ENCODE measurements at places on chromosomes 7 and 10. TPM values are rescaled to one million over a fixed set of nuclear protein-coding genes. Genes with fewer than 3 reads are reported as not detected.

The ADRB1 gene
- total RNA-seq: 0.09 TPM

The LIPF gene
- not detected for total RNA-seq

The MMD2 gene
- total RNA-seq: not detected

The ELN gene
- 1.1 TPM for total RNA-seq

The PNLIP gene
- total RNA-seq: not detected

The GBX1 gene
- total RNA-seq: not detected

The ITPRID1 gene
- not detected for total RNA-seq

The DGKB gene
- total RNA-seq: 2.2 TPM

The LIPN gene
- total RNA-seq: not detected

The MBLAC1 gene
- 2.7 TPM for total RNA-seq

The HTRA1 gene
- 12.2 TPM for total RNA-seq

DNA sequence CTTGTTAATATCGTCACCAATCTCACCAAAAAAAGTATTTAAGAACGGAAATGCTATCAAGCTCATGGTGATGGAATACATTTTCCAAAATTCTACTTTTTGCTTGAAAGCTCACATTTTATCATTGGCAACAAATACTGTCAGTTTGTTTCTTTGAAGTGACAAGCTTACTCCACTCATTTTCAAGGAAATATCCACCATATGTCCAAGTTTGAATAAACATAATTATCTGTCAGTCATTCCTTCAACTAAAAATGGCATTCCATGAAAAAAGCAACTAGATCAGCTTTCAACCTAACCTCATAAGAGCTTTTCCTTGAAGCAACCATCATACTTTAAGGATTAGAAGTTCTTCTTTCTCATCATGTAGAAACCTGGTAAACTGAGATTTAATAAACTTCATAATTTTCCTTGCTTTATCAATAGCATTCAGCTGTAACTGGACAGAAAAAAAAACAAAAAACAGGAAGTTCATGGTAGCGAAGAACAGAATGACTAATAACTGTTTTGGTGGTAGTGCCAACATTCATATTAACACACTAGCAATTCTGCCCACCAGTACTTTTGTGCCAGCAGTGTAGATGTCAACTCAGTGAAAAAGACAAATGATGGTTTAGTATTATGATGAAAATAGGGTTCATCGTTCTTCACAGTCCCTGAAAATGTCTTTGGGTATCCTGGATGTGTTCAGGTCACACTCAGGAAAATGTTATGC is 764.9 kb downstream of the GRM8 start:
- no peak for DNase-seq

- no peak for DNase-seq
Measured at GRCh38 chr7:127905491-127906330, 125.5 kb downstream of the LRRC4 start.

GRCh38 chr10:72079356-72079755 is 9.0 kb downstream of the SPOCK2 start:
- DNase-seq: peak; percentile 72

GRCh38 chr7:77442636-77443035 is 26.5 kb upstream of the GSAP start:
- DNase-seq: no peak

GRCh38 chr7:111825046-111825445 is 262.8 kb upstream of the IMMP2L start:
- DNase-seq: no peak

DNA sequence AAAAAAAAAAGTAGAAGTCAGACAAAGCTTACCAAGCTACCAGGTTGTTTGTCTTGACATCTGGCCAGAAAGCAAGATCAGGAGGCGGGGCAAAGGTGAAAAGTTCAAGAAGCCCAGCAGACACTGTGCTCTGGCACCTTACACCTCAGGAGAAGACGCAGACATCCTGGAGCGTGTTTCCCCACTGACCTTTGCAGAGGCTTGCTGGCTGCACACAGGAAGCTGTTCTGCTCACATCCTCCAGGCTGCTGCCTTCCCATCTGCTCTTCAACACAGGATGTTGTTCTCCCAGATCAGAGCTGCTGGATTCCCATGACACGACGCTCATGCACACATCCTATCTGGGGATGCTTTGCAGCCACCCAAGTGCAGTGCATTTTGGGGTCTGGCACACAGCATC is 174.4 kb upstream of the KIAA1217 start:
- no peak for DNase-seq

DNA sequence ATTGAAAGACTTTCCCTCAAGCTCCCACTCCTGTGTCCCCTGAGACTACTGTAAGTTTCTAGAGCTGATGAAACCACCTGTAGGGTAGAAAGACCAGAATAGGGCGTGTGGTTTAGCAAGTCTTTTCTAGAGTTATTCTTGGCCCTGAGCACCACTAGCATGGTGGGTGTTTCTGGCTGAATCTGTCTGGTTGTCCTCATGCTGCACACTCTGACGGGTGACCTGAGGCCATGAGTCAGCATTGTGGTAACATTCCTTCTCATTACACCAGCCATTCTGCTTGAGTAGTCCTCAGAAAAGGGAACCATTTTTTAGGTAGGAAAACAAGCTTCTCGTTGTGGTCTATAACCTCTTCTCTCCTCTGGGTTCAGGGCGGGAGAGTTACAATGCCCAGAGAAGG is 250.3 kb downstream of the SNX13 start:
- DNase-seq: no peak

GRCh38 chr10:78263521-78263988 is 229.9 kb downstream of the RPS24 start:
- DNase-seq: no peak

DNA sequence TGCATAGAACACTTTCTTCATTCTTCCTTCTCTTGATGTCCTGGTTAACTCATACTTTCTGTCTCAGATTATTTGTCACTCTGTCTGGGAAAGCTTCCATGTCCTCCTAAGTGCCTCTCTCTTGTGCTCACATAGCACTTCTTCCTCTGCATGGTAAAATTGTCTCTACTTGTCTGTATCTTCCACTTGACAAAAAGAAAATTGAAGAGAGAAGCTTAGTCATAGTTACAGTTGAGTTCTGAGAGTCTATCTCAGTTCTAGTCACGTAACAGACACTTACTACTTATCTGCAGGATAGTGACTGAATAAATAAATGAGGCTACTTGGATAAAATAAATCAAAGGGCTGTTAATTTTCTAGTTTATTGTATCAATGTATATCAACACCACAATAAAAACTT is 458.1 kb downstream of the HTR7 start:
- no peak for DNase-seq

GRCh38 chr7:101166909-101167644 is 1.7 kb upstream of the VGF start:
- DNase-seq: peak; percentile 79

- DNase-seq: no peak
Measured at GRCh38 chr10:91023700-91024398, 103.0 kb upstream of the ANKRD1 start.

DNA sequence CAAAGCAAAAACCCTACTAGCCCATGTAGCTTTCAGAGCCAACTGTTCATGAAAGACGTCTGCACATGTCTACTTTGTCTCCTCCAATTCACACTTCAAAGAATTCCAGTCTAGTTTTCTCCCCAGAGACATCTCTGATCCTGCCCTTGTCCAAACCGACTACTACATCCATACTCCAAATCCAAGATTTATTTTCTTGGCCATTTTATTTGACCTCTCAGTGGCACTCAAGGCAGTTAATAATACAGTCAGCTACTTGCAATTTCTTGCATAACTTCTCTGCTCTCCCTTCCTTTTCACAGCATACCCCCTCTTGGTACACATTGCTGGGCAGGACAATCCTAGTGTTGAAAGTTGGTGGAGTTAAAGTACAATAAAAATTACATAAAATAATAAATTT is 170.9 kb upstream of the INHBA start:
- no peak for DNase-seq

DNA sequence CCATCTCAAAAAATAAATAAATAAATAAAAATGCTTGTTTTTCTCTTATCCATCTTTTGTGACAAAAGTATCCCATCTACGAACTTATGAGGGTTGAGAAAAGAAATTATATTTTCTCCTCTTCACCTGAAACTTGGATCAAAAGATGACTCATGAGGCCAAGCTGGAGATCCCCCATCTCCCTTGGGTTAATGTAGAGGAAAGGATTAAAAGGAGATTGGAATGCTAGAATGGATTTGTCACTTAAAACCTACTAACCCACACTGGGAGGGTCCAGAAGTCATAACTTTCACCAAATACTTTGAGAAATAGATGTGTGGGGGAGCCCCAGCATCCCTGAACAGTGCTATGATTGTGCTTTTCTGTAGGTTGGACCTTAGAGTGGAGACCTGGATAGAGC is 46.3 kb upstream of the PIK3CG start:
- DNase-seq: no peak

DNA sequence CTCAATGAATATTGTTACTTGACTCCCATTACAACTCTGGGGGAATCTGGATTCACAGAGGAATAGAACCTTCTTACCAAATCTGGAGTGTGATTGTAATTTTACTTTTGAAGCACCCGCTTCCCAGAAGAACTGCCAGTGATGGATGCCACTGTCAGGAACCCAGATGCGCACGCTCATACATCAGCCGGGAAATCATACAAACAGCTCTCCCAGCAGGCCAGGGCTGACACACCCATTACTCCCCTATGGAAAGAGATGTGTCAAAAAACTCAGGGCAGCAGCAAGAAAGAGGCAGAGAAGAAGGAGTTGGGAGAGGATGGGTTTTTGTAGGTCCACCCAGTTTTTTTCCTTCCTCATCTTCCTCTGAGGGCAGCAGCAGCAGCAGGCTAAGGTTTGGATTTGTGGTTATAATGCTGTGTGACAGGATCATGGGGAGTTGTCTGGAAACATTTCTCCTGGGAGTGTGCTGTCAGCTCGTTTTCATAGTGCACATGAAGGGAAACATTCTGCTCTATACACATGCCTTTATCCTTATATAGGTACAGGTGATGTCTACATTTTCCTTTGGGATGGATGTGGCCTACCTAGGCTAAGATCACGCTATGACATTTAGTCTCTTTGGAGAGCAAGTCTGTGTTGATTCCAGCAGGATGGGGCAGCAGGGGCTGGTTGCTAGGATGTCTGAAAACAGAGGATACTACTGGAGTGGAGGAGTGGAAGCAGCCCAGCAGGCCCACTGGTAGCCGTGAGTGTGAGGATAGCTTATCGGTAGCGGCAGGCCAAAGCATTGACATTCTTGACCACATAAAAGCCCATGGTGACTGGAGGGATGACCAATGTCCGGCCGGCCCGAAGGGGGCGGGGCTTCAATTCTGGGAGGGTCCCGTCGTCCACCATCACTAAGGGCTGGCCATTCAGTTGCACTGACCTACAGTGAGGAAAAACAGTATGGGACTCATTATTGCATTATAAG is 12.4 kb upstream of the HPS1 start:
- no peak for DNase-seq

- DNase-seq: peak; percentile 22
Measured at GRCh38 chr10:96626795-96627194, 40.0 kb upstream of the TM9SF3 start.

DNA sequence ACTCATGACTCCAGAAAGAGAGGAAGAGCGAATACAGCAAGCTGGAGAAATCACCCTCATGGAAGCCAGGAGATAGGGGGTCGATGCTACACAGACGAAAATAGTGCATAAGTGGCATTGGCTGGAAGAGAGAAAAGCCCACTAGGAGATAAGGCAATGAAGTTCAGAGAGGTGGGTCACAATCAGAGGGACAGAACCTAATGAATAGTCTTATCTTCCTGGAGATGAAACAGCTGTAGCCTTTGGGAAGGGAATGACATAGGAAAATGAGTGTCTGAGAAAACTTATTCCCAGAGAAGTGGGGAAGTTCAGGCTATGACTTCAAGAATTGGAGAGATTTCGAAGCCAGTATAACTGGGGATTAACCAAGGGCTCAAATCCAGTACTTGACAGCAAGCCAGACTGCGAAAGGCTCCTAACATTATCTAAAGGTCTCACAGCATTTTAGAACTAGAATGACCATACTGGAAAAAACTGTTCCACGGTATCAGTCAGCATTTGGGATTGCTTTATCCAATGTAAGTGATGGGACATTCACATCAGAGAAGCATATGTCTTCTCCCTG is 211.1 kb downstream of the ZNF365 start:
- DNase-seq: no peak

DNA sequence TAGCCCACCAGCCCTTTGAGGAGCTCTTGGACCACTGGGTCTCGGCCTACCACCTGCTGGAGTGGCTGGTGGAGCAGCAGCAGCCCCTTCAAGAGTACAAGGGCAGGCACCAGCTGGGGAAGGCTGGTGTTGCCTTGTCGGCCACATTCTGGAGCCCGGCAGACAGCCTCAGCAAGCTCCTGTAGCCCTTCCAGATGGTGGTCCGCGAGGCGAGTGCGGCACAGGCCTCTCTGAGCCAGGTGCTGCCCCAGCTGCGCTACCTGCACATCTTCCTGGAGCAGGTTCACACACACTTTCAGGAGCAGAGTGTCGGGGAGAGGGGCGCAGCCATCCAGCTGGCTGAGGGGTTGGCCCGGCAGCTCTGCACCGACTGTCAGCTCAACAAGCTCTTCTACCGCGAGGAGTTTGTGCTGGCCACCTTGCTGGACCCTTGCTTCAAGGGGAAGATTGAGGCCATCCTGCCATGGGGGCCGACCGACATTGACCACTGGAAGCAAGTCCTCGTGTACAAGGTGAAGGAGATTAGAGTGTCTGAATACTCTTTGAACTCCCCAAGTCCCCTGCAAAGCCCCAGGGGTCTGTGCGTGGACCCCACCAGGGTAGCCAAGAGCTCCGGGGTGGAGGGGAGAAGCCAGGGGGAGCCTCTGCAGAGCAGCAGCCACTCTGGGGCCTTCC is 7.0 kb upstream of the ACTR3C start:
- no peak for DNase-seq

DNA sequence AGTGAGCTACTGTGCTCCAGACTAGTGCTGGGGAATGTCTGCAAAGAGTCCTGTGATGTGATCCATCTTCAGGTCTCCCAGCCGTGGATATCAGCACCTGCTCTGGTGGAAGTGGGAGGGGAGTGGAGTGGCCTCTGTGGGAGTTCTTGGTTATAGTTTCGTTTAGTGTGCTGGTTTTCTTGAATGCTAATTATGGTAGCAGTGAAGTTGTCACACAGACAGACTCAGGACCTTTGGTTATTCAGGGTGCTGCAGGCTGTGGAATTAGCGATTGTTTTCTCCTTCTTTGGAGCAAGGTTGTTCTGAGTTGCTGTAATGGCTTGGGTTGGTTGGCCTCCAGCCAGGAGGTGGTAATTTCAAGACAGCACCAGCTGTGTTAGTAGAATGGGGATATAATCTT is 132.7 kb upstream of the HGF start:
- DNase-seq: no peak

DNA sequence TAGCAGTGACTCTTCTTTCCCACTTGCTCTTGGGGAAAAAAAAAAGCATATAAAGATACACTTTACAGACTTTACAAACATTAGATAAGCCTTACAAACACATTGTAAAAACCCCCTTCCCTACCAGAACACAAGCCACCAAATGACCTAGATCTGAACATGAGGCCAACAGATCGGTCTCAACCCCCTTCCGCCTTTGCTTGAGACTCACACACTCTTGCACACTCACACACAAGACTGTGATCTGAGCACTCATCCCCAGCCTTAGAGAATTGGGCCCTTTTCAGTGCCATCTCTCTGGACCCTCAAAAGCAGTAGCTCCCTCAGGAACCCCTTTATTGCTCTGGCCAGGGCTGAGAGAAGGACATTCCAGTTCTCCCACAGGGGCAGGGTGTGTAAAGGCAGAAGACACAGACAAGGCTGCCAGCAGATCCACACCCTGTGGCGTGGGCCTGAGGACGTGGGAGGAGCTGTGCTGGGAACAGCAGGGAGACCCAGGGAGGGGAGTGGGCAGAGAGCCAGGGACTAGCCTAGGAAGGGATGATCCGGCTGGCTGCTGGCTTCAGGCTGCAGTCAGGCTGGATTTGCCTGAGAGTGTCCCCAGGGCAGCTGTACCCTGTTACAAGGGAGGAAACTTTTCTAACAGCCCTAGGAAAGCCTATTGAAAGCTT is 206.7 kb downstream of the KIAA1217 start:
- peak; percentile 32 for DNase-seq

Measured in neural progenitor cell (in vitro differentiated cells).